ENCODE measurements at places on chromosomes 3 and 15.

DNA sequence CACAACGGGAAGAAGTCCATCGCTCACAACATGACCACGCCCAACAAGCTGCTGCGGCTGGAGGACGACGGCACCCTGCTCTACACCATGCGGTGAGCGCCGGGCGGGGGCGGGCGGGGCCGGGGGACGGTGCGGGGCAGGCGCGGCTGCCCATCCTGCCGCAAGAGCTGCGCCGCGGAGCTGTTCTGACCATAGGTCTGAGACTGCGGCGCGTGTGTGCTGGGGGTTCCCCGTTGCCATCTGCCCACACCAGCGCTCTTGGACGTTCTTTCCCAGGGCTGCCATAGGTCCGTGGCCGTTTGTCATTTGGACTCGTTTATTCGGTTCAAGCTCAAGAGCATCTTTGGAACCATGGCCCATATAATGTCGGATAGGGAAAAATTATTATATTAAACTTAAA lies 16.6 kb downstream of the GABRA5 start:
- DNase-seq = no peak

GRCh38 chr3:54549607-54550220 lies 378.1 kb downstream of the LRTM1 start:
- no peak for DNase-seq

- no peak for DNase-seq
Observed at GRCh38 chr3:180288816-180289215, 252.1 kb upstream of the PEX5L start.

DNA sequence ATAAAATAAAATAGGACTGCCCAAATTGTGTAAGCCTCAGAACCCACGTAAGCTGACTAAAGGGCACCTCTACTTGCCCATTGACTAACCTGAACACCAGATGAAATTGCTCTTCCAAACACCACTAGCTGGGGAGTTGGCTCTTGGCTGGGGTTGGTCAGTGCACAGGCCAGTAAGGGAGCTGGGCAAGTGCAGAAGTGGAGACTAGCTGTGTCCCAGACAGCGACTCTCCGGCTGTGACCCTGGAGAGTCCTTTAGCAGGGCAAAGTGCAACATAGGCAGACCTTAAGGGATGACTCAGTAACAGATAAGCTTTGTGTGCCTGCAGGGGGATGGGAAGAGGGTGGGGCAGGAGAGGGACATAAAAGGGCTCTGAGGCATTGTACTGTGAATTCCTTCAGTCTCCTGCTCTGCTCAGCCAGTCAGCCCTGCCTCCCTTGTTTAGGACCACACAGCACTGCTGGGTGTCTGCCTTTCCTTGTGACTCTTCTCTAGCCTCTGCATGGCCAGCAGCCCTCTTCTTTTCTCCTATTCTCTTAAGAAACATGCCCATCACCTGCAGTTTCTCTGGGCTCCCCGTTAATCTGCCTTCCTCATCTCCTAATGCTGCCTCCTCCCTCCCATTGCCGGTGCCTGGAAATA lies 13.2 kb downstream of the NR1I2 start:
- no peak for DNase-seq

GRCh38 chr15:99932676-99933402 lies 199.6 kb upstream of the LYSMD4 start:
- DNase-seq = no peak

DNA sequence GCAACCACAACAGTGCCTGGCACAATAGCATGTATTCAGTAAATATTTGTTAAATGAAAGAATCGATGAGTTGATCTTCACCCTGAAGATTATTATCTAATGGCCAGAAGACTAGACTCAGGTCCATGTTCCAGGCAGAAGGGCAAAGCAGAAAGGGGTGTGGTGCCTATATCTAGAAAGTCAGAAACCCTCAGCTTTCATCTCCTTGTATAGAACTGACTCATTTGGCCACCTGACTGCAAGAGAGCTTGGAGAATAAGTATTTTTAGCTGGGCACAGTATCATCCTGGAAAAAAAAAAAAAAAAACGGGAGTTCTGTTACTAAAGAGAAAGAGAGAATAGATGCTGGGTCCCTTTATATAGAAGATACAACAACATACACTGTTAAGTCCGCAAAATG lies 69.7 kb upstream of the SPRED1 start:
- no peak for DNase-seq

- no peak for DNase-seq
Observed at GRCh38 chr3:11769704-11770476, 76.8 kb downstream of the TAMM41 start.

DNA sequence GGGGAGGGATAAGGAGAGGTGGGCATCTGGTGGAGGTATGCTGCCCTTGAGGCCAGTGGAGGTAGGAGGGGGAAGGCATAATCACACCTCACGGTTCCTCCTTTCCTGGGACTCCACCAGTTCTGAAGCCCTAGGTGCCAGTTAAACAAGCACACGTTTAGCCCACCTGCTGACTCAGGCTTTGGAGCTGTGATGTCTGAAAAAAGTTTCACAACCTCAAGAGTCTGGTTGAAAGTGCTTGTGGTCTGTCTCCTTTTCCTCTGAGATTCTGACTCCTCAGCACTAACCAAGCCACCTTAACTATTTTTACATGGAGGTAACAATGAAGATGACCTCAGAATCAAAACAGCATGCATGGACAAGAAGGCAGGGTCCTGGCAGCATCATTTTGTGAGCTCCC lies 23.0 kb downstream of the HPS3 start:
- no peak for DNase-seq

GRCh38 chr15:74170875-74171578 lies 2.5 kb upstream of the ISLR start:
- DNase-seq = peak; percentile 50

DNA sequence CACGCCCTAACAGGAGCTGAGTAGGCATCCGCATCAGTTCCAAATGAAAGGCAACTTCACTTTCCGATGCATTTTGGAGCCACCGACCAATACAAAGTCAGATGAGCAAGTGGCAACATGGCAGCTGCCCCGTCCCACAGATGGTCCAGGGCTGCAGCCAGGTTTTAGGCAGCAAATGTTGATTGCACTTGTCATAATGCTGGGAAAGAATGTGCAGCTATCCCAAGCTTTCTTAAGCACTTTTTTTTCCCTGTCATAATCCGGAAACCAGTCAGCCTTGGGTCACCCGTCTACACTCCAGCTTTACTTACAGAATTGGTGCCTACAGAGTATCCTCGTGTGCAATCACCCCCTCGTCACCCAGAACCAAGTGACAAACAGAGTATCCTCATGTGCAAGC lies 147.7 kb downstream of the CHSY1 start:
- no peak for DNase-seq

GRCh38 chr3:1072041-1072440 lies 20.8 kb upstream of the CNTN6 start:
- no peak for DNase-seq

DNA sequence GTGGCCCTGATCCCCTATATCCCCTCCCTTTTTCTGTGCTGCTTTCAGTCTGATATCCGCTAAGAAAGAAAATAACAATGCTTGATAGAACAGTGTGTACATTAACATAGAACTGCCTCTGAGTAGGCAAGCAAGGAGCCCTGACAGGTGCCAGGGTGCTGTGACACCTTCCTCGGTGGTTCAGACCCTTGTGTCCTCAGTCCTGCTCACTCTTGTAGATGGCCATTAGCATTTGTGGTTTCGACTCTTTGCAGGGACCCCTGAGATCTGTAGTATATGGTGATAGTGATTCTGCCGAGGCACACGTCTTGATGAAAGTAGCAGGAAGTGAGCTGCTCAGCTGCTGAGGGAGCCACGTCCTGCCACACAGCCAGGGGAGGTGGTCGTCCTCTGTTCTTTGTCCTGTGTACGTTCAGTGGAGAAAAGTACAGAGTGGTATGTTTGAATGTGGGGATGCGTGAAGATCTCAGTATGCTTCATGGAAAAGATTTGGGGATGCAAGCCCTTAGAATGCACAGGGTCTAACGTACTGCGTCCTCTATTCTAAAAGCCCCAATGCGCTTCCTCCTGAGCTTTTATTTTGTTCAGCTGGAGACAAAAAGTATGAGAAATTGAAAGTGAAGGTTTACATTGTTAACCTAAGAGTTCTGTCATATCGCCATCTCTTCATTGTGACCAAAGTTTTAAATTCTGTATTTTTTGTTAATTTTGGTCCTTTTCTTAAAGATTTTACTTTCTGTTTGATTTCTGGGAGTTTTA lies 35.4 kb downstream of the PXYLP1 start:
- DNase-seq = peak; percentile 26

GRCh38 chr3:11832981-11833905 lies 13.4 kb downstream of the TAMM41 start:
- no peak for DNase-seq

- DNase-seq = no peak
Observed at GRCh38 chr15:39710681-39711080, 72.0 kb downstream of the FSIP1 start.

DNA sequence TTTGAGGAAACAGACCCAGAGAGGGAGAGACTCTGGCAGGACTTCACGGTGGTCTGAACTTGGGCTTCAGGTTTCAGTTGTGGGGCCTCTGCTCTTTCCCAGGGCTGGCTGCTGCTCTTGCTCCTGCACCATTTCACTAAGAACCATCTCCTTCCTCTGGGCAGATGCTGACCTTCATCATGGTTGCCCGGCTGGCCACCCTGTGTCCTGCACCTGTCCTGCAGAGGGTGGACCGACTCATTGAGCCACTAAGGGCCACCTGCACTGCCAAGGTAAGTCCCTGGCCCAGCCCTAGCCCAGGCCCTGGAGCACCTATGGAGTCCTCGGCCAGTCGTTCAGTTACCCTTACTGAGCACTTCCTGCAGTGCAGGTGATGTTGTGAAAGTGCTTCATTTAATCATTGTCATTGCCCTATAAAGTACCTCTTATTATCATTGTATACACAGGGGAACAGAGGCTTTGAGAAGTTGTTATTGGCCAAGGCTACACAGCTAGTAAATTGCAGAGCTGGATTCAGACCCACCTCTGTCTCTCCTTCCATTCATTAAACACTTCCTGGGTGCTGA lies 10.0 kb downstream of the RPL32 start:
- DNase-seq = no peak

DNA sequence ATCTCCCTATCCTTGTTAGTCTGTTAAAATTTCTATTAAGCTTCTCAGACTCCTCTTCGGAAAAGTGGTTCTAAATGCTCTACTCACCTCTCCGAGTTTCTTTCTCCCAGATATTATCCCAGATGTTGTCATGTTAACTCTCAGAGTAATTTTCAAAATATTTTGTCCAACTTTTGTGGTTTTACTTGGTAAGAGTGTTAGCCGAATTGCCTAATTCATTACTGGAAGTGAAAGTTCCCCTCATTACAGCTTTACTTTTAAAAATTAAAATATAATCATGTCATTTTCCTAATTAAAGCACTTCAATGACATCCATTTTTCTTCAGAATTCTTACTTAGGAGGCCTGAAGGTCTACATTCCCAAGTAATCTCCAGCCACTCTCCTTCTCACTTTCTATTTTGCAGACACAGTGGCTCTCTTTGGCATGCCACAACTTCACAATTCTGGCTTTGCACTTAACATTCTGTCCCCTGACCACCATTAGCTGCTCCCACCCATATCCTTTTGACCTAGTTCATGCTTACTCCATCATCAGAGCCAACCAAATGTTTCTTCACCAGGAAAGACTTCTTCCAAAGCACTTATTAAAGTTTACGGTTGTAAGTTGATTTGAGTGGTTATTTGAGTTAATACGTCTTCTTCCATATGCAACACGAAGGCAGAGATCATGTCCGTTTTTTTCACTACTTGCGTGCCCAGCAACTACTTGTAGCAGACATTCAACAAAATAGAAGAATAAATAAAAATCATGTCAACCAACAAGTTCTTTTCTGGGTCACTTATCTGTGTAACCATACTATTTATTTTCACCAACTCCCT lies 10.2 kb upstream of the TIPARP start:
- no peak for DNase-seq

DNA sequence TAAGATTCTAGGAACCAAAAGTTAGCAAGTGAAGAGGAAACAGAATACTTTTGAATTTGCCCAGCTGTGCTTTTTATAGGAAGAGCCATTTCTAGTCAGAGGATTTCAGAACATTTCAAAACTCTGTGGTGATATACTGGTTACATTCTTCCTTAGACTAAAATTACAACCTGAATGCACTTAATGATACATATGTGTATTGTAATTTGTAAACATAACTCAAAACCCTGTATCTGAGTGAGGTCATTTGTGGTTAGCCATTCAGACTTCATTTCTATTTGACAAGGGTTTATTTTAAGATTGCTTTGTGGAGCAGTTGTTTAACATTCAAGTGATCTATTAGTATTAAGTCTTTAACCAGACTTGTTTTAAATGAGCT lies 59.4 kb upstream of the TRIM71 start:
- no peak for DNase-seq
